ENCODE measurements at places on chromosomes 12 and 14.

- no peak for DNase-seq
These were observed 178.8 kb downstream of the KTN1 start for GRCh38 chr14:55758796-55759195.

DNA sequence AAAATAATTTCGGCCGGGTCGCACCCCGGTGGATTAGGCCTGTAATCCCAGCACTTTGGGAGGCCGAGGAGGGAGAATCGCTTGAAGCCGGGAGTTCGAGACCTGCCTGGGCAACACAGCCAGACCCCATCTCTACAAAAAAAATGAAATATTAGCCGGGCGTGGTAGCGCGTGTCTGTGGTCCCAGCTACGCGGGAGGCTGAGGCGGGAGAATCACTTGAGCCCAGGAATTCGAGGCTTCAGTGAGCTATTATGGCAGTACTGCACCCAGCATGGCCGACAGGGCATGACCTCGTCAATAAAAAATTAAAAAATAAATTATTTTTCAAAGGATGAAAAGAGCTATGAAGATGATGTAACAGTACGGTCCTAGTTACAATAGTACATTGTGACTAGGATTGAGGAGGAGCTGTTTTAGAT, 523 bp downstream of the GTF2H3 start:
- DNase-seq, result no peak

GRCh38 chr14:56274556-56274955, 156.3 kb downstream of the PELI2 start:
- no peak for DNase-seq

GRCh38 chr12:40697566-40698259, 5.5 kb downstream of the CNTN1 start:
- DNase-seq, result no peak

DNA sequence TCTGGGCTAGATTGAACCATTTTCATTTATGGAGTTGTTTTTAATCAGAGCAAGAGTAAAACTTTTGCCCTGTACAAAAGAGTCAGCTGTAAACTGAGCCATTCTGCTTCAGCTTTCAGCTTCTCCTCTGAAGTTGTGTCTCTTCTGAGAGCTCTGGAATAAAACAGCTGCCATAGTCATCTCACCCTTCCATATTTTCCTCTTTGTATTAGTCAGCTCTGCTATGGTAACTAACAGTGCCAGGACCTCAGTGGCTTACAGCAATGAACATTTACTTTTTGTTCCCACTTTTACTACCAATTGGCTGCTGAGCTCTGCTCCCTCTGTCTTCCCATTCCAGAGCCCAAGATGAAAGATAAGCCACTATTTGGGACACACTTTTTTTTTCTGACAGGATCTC, 178.5 kb downstream of the DAD1 start:
- DNase-seq, result no peak

DNA sequence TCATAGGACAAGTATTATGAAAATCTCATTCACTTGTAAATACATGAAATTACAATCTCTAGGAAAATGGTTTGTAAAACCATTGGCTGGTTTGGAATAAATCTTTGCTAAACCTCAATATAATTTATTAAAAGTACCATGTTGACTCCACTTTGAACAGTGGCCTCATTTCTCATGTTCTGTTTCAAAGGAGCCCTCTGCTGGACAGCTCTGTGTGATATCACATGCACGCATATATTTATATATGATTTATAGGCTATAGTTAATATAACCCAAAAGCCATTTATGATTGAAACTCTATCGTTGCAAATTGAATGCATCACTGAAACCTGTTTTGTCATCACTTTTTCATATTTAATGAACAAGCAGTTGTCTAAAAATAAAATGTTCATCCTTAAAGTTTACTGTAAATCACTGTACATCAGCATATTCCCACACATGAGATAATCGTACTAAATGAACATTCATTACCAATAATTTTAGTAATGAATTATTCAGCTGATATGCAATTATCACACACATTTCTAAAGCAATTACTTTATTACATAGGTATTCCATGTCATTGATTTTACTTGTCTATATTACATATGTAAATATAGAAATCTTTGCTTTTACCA, 493.8 kb downstream of the NPAS3 start:
- DNase-seq, result no peak

GRCh38 chr14:49634547-49635334, at the start of gene DNAAF2:
Gene DNAAF2 (minus strand): TSS chr14:49635244. CDS start chr14:49635149, 95 bp downstream.
- DNase-seq, result peak; percentile 84

DNA sequence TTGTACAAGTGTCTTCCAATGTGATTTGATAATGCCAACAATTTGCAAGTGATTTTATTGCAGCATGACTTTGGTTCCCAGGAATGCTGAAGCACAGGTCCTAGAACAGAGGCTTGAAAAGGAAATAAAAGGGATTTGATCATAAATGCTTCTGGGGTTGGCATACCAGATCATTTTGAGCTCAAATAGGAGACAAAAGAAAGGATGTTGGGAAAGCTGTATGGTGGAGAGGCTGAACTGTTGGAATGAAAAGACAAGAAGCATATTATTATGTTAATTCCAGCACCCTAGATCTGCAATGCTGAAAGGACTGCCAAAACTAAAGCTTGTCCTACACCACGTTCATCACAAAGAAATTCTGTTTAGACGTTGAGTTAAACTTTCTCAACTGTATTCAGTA, 143.1 kb downstream of the BICD1 start:
- DNase-seq, result no peak

All from T-cell (primary cell).